Vein endothelial cell (primary cell): ENCODE measurements at places on chromosomes 7 and 10. TPM values are rescaled to one million over a fixed set of nuclear protein-coding genes. Genes with fewer than 3 reads are reported as not detected.

MOGAT3 gene
- not detected in 2 replicates for total RNA-seq

NPFFR1 gene
- total RNA-seq = not detected in 2 replicates

CYP2W1 gene
- not detected in 2 replicates for total RNA-seq

HSPA14 gene
- total RNA-seq = 11.1 and 18.6 TPM in 2 replicates

TMEM130 gene
- total RNA-seq = not detected in 2 replicates

WASHC2A gene
- total RNA-seq = 45.7 and 51.5 TPM in 2 replicates

LRRC61 gene
- total RNA-seq = 0.29 and 2.0 TPM in 2 replicates

TMEM140 gene
- 24.9 and 28.7 TPM in 2 replicates for total RNA-seq

R3HCC1L gene
- total RNA-seq = 11.4 and 13.1 TPM in 2 replicates

HIPK2 gene
- total RNA-seq = 25.2 and 26.5 TPM in 2 replicates

SPDYE6 gene
- total RNA-seq = 0.33 TPM in 1 of 2 replicates, not detected in the other

FAM221A gene
- total RNA-seq = 2.6 and 5.6 TPM in 2 replicates

CFAP58 gene
- total RNA-seq = 0.33 and 0.76 TPM in 2 replicates

CYTH3 gene
- total RNA-seq = 14.4 and 20.9 TPM in 2 replicates

PON3 gene
- 0.19 and 0.65 TPM in 2 replicates for total RNA-seq

BAZ1B gene
- total RNA-seq = 45.7 and 63.6 TPM in 2 replicates

ELOVL3 gene
- not detected in 2 replicates for total RNA-seq

APBB1IP gene
- not detected in 2 replicates for total RNA-seq

MUC3A gene
- under 0.01 TPM in 1 of 2 replicates, not detected in the other for total RNA-seq

TUBAL3 gene
- 1.1 and 1.3 TPM in 2 replicates for total RNA-seq

ATRNL1 gene
- under 0.01 and 0.10 TPM in 2 replicates for total RNA-seq
